ENCODE measurements at places on chromosomes 2 and 18.

DNA sequence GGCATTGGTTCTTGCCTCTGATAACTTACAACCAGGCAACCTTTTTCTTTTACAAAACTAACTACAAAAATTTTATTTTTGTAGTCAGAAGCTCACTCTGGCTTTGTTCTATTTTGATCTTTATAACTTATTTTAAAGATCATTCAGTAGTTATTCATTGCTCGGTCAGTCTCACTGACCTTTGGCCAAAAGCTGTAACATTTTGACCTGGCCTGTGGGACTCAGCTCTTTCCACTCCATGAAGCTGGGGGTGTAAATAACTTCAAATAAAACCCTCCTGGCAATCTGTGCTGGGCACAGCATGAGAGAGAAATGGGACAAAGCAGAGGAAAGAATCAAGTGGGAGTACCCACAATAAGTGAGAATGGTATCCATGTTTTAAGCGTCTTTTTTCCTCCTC is 380.7 kb downstream of the SETBP1 start:
- no peak for DNase-seq

- DNase-seq: no peak
Measured at GRCh38 chr18:61965311-61965710, 72.5 kb upstream of the RNF152 start.

DNA sequence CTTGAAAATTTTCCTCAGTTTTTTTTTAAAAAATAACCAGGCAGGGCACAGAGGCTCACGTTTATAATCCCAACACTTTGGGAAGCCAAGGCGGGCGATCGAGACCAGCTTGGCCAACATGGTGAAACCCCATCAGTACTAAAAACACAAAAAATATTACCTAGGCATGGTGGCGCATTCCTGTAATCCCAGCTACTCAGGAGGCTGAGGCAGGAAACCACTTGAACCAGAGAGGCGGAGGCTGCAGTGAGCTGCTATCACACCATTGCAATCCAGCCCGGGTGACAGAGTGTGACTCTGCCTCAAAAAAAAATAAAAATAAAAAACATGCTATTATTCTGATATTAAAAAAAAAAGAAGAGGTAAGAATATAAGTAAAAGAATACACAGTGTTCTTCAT is 191.0 kb downstream of the ZEB2 start:
- DNase-seq: no peak

GRCh38 chr2:36912695-36913094 is 53.6 kb downstream of the STRN start:
- DNase-seq: no peak

Data from NCI-H510A (cell line).